ENCODE measurements at places on chromosomes 3 and 15.

GRCh38 chr3:172516318-172517214 lies 6.7 kb downstream of the TNFSF10 start:
- DNase-seq: peak; percentile 50

DNA sequence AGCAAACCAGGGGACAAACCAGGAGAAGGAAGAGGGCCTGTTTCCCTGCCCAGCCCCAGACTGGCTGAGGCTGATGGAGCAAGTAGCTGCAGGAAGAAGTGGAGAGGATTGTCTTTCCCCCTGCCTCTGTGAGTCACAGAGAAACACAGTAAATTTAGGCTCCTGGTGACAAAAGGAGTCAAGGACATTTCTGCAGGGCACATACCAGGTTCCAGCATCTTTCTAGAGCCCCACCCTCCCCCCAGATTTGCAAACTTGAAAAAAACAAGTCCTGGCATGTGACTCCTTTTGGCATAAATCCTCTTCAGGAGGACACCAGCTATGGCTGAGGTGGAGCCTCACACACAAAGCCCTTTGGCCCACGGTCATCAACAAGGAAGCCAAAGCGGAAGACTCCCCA lies 17.8 kb downstream of the PLD1 start:
- DNase-seq: no peak

DNA sequence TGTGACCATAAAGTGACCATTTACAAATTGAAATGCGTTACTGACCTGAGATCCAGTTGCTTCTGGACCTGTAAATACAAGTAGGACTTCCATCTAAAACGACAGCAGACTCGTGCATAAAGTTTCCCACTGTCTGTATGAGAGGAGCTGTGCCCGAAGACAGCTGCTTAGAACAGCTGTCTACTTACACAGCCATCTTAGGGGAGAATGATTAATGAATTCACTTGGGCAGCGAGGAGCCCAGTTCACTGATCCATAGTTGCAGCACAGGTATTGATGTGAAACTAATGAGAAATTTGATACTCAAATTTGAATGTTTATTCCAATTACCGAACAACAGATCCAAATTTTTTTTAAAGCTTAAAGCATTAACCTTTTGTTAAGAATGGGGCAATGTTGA lies 748.1 kb downstream of the NR2F2 start:
- DNase-seq: no peak

DNA sequence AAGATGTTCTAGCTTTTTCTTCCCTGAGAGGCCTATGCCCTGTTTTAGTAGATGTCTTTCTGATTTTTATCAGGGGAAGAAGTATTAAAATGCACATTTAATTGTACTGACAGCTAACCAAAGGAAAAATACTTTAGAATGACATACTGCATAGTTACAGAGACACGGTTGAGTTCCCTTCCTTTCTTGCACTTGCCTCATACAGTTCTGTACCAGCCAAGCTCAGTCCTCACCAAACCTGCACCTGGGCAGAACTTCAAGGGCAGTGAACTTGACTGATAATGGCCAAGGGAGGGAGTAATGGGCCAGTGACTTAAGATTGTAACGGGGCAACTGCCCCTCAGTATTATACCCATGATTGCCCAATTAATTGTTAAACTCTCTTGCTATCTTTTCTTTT lies 34.1 kb upstream of the RASGRP1 start:
- no peak for DNase-seq

DNA sequence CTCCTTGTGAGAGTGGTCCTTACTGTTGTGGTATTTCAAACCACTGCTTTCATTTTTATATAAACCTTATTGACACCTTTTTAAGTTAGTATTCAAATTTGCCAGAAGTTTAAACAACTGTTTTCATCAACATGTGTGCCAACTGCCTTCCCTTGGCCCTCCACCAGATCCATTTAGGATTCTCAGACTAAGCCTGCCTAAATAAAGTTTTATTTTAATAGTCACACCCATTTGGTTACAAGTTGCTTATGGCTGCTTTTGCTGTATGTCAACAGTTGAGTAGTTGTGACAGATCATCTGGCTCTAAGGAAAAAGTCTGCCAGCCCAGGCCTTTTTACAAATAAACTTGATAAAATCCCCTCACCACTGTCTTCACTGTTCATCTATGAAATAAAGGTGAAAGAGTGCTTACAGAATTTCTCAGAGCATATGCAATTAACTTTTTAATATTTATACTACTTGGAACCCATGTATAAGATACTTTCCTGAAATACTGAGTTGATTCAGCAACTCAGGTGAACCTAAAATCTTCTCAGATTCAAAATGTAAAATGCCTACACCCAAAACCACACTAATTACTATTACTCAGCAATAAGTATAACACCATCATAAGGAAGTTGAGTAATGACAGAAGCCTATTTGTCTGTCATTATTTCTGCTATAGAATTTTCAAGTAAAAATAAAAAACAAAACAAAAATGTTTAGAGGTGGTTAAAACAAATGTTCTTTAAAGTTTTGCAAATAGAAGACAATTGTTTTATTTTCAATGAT lies 35.1 kb downstream of the PEAK1 start:
- no peak for DNase-seq

GRCh38 chr3:55166576-55167555 lies 239.0 kb upstream of the LRTM1 start:
- DNase-seq: no peak

DNA sequence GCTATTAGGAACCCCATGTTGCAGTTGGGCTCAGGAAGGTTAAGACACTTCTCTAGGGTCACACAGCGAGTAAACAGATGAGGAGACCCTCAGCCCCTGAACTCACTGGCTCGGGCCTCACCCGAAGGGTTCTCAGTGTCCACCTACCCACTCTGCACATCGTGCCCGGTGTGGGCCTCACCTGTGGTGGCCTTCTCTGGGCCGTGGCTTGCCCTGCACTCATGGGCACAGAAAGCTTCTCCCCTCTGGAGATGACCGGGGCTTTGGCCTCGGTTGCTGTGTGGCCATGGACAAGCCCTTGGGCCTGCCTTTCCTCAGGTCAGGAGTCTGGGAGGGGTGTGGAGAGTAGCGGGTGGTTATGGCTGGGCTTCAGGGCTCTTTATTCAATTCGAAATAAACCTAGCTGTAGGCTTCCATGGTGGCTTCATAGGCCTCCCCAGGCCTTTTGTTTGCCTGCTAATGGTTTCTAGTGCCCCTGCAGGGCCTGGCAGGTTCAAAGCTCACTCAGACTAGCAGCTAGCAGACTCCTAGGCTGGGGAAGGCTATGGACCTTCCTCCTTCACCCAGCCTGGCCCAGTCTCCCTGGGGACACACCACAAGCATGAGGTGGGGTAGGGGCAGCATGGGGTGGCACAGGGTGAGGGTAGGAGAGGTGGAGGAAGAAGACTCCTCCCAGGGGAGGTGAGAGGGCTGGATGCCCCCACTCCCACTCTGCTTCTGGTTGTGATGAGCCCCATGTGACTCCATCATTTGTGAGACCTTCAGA lies 103.1 kb downstream of the LINGO1 start:
- DNase-seq: no peak

- DNase-seq: no peak
Observed at GRCh38 chr3:71244153-71244825, 339.2 kb downstream of the FOXP1 start.

DNA sequence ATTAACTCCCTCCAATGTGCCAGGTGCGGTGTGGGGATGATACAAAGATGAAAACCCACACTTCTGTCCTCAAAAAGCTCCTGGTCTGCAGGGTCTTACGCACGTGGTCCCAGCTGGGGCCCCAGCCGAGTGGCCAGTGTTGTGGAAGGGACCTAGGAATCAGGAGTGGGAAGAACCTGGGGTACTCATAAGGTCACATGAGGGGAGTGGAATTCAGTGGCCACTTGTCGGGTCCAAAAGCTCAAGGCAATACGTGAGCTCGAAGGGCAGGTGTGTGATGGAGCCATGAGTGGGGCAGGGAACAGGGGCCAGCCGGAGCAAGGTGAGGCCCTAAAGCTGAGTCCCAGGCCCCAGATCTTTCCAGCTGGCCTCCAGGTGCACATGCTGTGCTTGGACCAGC lies 260.0 kb upstream of the LYSMD4 start:
- DNase-seq: no peak

GRCh38 chr3:64741341-64741740 lies 53.5 kb upstream of the ADAMTS9 start:
- DNase-seq: no peak

DNA sequence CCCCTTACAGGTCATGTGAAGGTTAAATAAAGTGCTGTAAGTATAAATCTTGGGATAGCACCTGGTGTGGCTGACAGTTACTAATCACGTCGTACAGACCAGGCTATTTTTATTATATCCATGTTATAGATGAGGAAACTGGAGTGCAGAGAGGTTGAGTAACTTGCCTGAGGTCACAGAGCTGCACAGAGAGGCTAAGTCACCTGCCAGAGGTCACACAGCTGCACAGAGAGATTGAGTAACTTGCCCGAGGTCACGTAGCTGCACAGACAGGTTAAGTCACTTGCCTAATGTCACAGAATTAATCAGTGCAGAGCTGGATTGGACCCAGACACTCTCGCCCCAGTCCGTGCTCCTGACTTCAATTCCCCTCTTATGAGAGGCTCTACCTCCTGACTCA lies 171.5 kb downstream of the NUP210 start:
- DNase-seq: no peak

- no peak for DNase-seq
Observed at GRCh38 chr3:76664816-76665215, 375.1 kb upstream of the ROBO2 start.

DNA sequence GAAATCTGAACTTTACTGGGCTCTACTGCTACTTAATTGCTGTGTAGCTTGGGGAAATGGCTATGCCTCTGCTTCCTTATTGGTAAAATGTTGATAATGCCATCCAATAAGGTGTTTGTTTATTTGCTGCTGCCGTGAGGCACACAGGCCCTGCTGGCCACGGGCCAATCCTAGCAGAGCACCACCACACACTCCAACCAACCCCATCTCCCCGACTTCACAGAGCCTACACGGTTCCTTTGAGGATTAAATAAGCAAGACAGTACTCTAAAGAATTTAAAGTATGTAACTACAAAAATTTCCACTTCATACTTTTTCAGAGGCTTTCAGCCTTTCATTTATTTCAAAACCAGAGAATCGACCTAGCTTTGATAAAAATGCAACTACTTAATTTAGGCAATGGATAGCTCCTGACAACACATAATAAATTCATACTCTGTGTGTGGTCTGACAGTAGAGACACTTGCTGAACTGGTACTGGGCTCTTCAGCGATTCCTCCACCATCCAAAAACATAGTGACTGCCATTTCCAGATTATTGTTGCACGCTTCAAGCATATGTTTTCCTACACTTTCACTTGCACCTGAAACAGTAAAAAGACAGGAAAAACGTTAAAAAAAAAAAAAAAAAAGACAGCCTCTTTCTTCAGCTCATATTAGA lies 25.3 kb downstream of the UBXN7 start:
- DNase-seq: no peak

- DNase-seq: no peak
Observed at GRCh38 chr3:179227349-179227748, 23.6 kb downstream of the KCNMB3 start.

DNA sequence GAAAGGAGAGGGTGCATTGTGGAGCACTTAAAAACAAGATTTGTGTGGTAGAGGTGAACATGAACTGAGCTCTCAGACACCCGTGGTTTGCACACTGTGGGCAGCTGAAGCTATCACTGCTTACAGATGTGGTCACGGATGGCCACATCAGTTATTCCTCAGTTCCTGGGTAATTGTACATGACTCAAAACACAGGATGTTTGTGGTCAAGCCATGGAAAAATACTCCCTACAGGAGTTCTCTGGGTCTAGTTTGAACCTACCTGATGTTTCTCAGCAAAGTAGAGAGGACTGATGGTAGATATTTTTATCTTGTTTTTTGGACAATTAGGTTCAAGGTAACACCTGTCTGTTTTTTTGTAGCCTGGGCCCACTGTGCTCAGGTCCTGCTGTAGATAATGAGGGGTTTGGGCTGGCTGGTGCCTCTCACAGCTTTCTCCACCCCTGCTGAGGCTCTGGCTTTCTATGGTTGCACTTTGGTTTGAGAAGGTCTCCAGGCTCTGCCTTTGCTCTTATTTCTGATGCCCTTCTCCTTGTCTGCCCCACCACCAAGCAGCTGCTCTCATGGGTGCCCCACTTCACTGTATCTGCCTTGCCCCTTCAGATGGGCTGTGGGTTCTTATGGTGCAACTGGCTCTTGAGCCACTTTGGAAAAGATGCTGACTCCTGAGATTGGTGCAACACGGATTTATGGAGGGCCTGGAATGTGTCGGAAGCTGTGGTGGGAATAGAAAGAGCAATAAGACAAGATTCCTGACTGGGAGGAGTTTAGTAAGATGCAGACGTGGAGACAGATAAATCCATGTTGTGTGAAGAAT lies 40.1 kb downstream of the CDCP1 start:
- DNase-seq: peak; percentile 64

DNA sequence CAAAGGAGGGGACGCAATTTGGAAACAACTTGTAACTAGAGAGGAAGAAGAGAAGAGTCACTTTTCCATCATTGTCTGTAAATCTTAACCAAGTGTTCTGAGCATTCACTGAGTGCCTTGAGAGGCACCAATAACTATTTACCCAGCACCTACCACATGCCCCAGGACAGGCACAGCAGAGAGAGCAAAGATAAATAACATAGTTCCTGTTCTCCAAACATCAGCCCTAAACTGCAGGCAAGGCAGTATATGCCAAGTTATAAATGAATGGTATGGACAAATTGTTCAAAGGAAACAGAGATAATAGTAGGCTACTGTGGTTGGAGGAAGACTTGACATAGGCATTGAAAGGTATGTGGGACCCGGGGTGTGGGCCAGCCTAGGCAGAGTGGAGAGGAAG lies 45.6 kb downstream of the ITGB5 start:
- no peak for DNase-seq

DNA sequence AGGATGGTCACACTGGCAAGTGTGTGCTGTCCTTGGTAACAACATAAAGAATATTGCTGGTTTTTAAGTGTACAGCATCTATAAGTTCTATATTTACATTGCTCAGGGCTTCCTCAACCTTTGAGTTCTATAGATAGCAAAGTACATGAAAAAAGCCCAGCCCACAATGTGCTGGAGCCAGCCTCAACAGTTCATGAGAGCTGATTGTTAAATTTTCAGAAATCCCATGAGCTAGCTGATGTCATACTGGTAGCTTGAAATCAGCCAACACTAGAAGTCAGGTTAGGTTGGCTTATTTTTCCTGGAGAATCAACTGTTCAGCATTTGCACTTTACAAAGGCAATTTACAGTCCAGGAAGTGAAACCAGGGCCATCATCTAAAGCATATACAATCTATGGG lies 102.8 kb downstream of the STRIT1 start:
- DNase-seq: no peak
